ENCODE measurements at places on chromosomes 13 and 19.

GRCh38 chr19:2969104-2969504 lies 8.3 kb upstream of the TLE6 start:
- no peak for DNase-seq

GRCh38 chr19:4089400-4089908 lies 22.8 kb upstream of the ZBTB7A start:
- DNase-seq, result no peak

- no peak for DNase-seq
Measured at GRCh38 chr19:46634045-46634655, 1.9 kb downstream of the GNG8 start.

DNA sequence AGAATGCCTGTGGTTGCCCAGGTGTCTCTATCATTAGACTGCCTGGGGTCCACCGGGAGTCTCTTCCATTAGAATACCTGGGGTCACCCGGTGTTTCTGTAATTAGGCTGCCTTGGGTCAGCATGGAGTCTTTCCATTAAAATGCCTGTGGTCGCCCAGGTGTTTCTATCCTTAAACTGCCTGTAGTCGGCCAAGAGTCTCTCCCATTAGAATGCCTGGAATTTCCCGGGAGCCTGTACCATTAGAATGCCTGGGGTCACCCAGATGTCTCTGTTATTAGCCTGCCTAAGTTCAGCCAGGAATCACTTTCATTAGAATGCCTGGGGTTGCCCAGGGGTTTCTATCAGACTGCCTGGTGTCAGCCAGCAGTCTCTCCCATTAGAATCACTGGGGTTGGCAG lies 1492.8 kb downstream of the UQCRFS1 start:
- DNase-seq, result no peak

DNA sequence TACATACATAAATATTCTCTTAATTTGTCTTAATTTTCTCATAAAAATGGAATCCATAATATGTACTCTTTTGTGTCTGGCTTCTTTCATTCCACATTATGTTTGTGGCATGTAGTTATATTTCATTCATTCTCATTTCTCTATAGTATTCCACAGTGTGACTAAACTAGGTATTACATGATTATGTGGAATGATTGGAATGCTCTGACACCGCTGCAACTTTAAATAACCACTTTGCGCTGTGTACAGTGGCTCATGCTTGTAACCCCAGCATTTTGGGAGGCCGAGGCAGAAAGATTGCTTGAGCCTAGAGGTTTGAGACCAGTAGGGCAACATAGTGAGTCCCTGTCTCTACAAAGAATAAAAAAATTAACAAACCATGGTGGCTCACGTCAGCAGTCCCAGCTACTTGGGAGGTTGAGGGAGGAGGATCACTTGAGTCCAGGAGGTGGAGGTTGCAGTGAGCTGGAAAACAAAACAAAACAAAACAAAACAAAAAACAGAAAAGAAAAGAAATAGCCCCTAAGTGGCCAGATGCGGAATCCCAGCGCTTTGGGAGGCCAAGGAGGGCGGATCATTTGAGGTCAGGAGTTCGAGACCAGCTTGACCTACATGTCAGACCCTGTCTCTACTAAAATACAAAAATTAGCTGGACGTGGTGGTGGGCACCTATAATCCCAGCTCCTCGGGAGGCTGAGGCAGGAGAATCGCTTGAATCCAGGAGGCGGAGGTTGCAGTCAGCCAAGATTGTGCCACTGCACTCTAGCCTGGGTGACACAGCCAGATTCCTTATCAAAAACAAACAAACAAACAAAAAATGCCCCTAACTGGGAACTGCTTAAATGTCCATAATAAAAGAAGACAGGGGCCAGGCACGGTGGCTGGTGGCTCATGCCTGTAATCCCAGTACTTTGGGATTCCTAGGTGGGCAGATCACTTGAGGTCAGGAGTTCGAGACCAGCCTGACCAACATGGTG lies 8.0 kb upstream of the SAE1 start:
- no peak for DNase-seq

DNA sequence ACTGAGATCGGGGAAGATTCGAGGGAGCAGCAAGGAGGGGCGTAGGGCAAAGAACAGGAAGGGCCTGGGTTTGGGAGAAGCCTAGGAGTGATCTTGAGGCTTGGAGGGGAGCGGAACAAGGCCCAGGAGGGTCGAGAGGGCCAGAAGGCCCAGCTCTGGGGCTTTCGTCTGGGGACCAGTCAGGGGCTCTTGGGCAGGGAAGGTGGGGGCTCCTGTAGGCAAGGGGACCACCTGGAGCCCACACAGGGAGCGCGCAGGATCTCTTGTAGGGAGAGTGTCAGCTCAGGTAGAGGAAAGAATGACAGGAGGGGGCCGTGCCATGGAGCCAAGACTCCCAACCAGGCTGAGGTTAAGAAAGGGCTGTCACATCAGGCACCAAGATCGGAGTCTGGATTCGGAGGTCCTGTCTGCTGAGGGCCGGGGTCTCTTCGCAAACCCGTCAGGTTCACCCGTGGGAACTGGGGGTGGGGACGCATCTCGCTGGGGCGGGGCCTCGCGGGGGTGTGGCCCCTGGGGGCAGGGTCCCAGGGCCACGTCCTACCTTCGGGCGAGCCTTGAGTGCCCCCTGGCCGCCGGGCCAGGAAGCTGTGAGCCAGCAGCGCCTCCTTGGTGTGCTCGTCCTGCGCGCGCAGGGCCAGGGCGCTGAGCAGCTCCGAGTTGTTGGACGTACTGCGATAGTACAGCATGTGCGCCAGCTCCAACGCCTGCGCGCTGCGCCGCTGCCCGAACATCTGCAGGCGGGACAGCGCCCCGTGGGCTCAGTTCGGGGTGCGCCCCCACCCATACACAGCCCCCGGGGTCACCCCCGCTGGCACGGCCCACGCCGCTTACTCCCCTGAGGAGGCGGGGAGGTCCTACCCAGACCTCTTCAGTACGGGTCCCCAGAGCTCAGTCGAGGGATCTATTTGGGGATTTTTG lies 8.4 kb downstream of the EMP3 start:
- peak; percentile 36 for DNase-seq

GRCh38 chr19:12778017-12778904 lies 2.9 kb upstream of the HOOK2 start:
- DNase-seq, result no peak

DNA sequence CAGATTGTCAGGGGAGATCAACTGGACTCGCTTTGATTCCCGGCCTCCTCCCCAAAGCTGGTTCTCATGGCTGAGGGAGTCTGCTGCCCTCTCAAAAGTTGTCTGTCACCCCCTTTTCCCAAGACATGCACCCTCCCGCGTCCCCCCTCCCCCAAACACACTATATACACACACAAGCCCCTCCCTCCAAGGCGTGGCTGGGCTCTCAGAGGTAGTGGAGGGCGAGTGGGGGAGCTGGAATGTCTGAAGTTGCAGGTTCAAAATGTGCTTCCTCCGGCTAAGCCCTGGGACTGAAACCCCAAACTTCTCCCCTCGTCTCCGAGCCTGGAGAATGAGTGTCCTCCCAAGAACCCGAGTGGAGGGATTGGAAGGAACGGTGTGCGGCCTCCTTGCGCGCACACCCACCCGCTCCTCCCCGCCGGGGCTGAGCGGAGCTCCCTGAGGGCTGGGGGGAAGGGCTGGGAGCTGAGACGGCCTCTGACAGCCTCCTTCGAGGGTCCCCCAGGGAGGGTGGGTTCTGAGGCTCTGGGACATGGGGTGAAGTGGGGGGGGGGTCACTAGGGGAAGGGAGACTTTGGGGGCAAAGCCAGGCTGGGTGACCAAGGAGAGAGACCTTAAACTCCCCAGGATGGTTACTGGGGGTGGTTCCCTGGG lies 9.9 kb upstream of the MEIS3 start:
- DNase-seq, result no peak
